Mucosa of gallbladder (tissue), 1 donor: ENCODE measurements at places on chromosomes 7 and 10.
A peak's percentile ranks its signal among the peaks of the same experiment; 100 is the strongest.

DNA sequence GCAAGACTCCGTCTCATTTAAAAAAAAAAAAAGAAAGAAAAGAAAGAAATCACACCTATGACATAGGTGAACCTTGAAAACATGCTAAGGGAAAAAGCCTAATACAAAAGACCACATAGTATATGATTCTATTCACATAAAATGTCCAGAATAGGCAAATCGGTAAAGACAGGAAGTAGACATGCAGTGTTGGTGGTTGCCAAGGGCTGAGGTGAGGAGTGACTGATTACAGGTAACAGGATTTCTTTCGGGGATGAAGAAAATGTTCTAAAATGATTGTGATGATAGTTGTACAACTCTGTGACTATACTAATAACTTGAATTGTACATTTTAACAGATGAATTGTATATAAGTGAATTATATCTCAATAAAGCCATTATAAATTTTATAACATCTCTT, 3.3 kb downstream of the XPNPEP1 start:
- DNase-seq: no peak

GRCh38 chr10:73386583-73386982, 27.3 kb downstream of the ANXA7 start:
- no peak for DNase-seq

DNA sequence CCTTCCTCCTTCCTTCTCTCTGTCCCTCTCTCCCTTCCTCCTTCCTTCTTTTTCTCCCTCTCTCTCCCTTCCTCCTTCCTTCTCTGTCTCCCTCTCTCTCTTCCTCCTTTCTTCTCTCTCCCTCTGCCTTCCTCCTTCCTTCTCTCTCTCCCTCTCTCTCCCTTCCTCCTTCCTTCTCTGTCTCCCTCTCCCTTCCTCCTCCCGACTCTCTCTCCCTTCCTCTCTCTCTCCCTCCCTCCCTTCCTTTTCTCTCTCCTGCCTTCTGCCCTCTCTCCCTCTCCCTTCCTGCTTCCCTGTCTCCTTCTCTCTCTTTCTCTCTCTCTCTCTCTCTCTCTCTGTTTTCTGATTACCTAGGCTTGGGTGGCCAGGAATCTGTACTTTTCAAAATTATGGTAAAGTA, 16.6 kb upstream of the GFRA1 start:
- no peak for DNase-seq

- DNase-seq: no peak
Observed at GRCh38 chr10:26432938-26433337, 5.2 kb upstream of the APBB1IP start.

- DNase-seq: no peak
Observed at GRCh38 chr7:132489776-132490237, 86.5 kb downstream of the PLXNA4 start.

DNA sequence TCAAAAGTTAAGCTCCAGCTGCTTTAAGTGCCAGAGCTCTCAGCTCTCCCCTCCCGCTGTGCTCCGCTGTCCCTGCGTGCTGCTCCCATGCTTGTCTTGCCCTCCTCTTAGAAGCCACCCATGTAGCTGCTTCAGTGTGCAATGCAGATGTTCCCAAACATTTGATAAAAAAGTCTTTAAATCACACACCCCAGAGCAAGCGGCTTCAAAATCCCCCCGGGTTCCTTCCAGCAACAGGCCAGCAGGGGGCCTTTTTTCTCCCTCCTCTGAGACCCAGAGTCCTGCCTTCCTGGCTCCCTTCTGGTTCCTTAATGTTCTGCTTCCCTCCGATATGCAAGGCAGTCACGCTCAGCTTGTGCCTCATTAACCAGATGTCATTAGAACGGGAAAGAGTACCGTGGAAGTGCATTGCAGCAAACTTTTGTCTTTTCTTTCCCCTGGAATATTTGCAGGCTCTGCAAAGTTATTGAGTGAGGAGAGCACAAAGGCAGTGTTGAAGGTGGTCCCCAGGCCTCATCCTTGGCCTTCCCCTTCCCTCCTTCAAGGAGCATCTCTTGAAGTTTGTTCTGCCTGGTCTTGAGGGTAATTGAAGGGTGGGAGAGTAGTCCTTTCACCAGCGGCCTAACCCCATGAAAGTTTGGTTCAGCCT, 25.5 kb downstream of the LDB3 start:
- peak; percentile 47 for DNase-seq

DNA sequence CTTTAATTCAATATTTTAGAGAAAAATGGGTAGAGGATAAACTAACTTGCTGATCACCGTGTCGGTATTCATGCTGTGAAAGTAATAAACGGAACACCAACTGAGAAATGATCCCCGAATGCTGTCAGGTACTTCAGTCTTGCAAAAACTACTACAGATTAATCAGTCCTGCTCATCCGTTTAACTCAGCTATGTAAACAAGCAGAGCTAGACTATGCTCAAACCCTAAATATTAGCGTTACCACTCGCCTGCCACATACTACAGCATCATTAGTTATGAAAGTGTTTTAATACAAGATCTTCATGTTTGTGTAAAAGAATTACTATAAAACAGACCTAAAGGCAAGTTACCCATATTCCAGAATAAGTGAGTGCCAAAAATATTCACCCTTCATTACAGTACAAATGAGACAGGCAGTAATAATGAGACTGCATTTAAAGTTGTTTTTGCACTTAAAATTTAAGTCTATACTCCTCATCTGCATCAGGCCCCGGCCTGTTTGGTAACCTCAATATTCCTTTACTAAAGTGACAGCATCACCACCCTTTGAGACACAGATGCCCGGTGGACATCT, 952 bp downstream of the DNMBP start:
- no peak for DNase-seq

DNA sequence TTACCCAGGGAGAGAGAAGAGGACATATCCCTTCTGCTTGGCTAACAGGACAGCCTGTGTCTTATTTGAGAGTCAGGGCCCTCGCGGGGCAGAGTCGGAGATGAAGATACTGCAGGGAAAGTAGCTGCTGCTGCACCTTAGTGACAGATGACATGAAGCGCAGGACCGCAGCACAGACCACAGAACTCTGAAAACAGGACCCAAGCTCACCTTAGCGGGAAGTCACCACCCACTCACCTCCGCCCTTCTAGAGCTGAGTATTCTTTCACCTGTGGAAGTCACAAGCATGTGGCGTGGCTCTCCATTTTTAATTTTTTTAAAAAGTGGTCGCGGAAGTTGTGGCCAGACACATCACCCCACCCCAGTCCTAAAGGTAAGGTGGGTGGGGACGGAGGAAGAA, 191.4 kb downstream of the FAM107B start:
- no peak for DNase-seq

GRCh38 chr7:1725766-1726630, 55.9 kb downstream of the ELFN1 start:
- DNase-seq: no peak

GRCh38 chr10:30765616-30766015, 136.1 kb upstream of the LYZL2 start:
- no peak for DNase-seq

- DNase-seq: no peak
Observed at GRCh38 chr10:20644421-20644820, 252.7 kb downstream of the NEBL start.

DNA sequence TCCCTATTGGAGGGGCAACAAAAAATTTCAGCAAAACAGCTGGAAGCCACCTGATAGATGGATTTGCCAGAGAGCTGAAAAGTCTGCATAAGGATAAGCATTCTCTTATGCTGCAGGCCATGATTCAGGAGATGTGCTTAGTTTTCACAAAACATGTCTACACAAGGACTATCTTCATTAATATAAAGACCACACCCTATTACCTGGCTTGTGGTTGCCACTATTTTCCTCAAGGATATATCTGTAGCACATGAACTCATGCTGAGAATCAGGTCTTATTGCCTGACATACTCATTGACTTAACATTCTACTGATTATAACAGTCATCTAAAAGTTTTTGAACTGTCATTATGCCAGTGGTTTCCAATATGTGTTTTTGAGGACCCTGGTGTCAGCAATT, 7.1 kb upstream of the COL17A1 start:
- no peak for DNase-seq

DNA sequence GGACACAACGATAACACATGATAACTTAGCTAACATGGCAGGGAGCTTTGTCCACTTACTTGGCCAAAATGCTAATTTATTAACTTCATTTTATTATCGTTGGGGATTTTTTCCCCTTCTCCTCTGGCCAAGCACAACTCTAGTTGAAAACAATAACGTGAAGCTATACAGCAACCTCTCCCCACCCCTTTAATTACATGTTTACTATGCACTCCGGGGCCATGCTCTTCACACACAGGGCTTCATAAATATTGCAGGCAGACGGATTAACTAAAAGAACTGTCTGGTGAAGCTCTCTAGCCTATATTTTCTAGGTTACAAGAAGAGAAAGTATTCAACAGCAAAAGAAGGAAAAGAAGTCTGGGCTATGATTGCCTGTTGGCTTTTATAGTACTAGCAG, 51.7 kb downstream of the XRCC2 start:
- no peak for DNase-seq

DNA sequence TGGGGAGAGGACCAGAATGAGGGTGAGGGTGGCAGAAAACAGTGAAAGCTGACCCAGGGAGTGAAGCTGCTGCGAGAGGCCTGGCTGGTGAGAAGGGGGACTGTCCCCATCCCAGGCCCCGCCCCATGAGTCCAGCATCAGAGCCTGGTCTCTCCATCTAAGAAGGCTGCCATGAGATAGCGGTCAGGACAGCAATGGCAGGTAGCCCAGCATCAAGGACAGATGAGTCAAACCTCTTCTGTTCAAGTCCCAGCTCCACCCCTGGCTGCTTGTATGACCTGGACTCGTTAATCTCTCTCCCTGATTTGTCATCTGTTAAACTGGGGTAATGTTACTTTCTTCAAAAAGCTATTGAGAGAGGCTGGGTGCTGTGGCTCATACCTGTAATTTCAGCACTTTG, 22.2 kb downstream of the GPNMB start:
- DNase-seq: no peak

DNA sequence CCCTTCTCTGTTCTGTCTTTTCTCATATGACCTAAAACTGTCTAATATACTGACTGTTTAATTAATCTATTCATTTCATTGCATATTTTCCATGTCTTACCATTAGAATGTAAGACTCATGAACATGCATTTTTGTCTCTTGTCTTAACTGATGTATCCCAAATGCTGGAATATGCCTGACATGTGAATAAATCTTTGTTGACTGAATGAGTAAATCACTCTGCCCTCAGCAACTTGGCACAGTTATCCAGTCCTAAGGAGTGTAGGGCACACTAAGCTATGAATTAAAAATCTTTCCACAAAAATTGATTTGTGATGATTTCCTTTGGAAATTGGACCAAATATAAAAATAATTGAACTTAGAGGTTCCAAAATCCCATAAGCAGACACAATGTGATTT, 111.3 kb downstream of the ETV1 start:
- DNase-seq: no peak

DNA sequence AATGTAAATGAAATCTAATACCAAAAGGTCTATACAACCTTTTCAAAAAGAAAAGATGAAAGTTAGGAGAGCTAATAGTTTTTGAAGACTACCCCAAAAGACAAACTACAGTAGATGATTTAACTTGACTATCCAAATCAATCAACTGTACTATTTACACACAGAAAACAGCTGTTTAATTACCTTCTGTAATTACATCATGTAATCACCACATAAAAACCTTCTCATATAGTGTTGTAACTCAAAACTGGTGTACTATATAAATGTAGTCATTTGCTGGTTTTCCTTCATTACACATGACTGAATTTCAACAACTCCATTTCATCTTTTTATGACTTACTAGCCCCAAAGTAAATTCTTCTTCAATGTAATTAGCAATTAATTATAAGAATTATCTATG, 4.5 kb downstream of the RTKN2 start:
- DNase-seq: no peak

GRCh38 chr7:2070151-2070763, 162.5 kb downstream of the MAD1L1 start:
- DNase-seq: no peak

DNA sequence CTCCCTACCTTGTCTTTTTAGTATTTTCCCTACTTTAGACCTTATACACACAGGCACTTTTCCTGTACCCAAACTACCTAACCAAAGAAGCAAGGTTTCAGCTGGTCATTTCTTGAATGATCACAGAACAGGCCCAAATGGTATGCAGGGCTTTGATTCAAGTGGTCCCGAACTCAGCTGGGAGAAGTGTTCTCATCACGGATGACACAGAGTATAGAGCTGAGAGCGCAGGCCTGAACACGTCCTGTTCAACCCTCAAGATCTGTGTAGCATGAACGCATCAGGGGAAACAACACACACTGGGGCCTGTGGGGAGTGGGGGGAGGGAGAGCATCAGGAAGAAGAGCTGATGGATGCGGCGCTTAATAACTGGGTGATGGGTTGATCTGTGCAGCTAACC, 318.2 kb downstream of the SFMBT2 start:
- no peak for DNase-seq

DNA sequence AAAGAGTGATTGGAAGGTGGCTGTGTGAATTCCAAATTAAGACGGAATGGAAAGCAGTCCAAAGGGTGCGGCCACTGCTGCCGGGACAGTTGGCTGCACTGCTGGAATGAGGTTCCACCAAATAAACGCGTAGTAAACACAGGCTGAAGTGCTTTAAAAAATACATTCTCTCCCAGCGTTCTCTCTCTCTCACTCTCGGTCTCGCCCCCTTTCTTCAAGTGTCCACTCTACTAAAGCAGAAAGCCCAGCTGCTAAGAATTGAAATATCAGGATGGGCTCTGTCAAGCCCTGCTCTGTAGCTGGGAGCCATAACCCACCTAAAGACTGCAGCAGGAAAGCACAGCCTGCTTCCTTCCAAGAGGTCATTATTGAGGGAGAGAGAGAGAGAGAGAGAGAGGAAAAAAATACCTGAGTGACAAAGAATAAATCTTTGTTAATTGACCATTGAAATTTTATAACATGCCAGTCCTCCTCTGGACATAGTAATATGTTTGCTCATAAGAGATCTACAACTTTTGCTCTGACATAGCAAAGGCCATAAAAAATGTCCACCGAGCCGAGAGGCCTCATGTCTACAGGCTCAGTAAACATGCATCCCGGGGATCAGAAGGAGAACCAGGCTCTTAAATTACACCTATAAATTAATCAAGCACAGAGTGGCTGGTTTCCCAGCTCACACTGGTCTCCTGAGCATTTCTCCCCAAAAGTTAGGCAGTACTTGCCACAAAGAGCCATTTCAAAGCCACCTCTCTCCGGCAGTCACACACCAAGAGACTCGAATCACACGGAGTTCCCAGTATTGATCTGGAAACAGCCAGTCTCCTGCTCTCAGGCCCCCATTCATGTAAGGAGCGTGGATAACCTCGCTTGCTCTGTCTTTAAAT, 72.8 kb downstream of the FGFR2 start:
- no peak for DNase-seq

GRCh38 chr7:141407893-141408292, 143.3 kb upstream of the AGK start:
- no peak for DNase-seq

GRCh38 chr7:20035279-20035875, 181.8 kb downstream of the MACC1 start:
- no peak for DNase-seq

- DNase-seq: no peak
Observed at GRCh38 chr10:114646426-114646825, 11.6 kb downstream of the ABLIM1 start.
